Suprapubic skin (tissue), 4 donors: ENCODE measurements at places on chromosomes 3 and 15. TPM values are rescaled to one million over a fixed set of nuclear protein-coding genes. Genes with fewer than 3 reads are reported as not detected.

GRCh38 chr15:78264304-78265136 lies at the start of gene DNAJA4:
Gene DNAJA4 (plus strand): TSS chr15:78264562. CDS start chr15:78264764, 202 bp downstream.
- no peak for DNase-seq

DNA sequence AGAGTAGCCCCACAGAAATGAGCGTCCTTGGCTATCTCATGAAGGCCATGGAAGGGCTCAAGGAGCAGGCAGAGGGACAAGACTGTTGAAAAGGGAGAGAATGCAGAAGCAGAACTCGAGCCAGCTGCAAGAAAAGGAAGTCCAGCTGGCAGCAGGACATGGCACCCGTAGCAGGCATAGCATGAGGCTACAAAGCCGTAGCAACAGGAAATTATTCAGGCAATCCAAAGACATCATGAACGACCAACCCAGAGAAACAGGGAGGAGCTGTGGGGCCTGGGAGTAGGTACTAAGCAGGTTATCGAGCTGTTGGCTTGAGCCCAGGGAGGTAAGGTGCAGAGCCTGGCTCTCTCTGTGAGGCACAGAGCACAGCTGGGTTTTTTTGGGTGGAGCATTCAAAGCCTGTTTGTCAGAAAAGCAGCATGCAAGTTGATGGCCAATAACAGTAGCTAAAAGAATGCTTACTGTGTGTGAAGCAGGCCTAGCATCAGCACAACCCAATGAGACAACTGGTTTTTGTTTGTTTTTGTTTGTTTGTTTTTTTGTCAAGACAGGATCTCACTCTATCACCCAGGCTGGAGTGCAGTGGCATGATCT lies 144.0 kb upstream of the SMAD3 start:
- DNase-seq, result no peak

Gene PPM1L
- total RNA-seq, result 33.5 TPM

Gene RLBP1
- not detected for total RNA-seq

- no peak for DNase-seq
Measured at GRCh38 chr3:99747915-99748314, 69.7 kb upstream of the CMSS1 start.

GRCh38 chr3:126019683-126020082 lies 50.7 kb downstream of the ROPN1B start:
- no peak for DNase-seq

DNA sequence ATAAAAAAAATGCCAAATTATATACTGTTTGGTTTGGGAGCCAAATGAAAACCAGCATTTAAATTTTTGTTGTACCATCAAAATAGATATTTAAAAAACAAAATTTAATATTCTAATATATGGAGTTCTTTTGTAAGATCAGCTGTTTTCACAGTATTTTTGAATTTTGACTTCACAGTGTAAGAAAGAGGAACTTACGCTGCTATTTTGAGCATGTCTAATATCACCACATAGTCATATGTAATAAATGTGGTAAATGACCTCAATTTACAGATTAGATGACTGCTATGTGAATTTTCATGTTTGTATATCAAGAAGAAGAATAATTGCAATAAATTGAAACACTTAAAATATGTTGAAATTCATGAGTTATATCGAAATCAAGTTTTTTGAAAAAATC lies 189.6 kb downstream of the ARRDC4 start:
- no peak for DNase-seq

Gene SPSB4
- total RNA-seq, result 0.81 TPM
